ENCODE measurements at places on chromosomes 13 and 19. TPM values are rescaled to one million over a fixed set of nuclear protein-coding genes. Genes with fewer than 3 reads are reported as not detected.

GRCh38 chr13:44257796-44258195 lies 115.8 kb upstream of the SERP2 start:
- DNase-seq = no peak

- no peak for DNase-seq
Measured at GRCh38 chr13:99564386-99564785, 63.1 kb downstream of the TM9SF2 start.

GRCh38 chr13:51643882-51644281 lies 59.6 kb downstream of the WDFY2 start:
- DNase-seq = no peak

DNA sequence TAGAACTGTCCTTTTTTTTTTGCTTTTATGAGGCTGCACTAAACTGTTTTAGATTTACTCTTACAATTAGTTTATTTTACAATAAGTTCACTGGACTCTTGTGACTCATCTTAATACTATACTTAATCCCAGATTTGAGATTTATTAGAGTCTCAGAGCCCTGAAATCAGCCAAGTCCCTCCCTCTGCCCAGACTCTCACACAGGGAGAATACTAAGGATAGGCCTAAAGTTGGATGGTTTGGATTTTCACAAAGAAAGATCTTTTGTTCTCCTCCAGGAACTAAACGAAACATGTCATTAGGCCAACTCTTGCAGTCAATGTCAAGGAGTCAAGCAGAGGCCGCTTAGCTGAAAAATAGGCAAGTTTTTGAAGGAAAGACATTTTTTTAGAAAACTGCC lies 42.7 kb upstream of the MIR17HG start:
- DNase-seq = no peak

DNA sequence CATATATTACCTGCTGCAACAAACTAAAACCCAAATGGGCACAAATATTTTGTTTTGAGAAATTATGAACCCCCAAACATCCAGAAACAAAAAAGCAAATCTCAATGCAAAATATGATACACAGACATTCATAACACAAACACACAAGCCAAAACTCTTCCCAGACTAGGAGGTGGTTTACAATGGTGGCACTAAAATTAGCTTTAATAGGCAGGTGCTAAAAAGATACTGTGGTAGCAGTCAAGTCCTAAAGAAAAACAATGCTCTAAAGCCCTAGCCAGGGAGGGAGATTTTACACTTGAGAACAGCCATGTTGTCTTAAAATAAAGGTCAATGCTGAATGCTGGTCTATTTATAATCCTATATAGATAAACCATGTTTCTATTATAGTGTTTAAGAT lies 65.0 kb downstream of the DOCK9 start:
- DNase-seq = no peak

- DNase-seq = no peak
Measured at GRCh38 chr19:29568036-29569025, 37.8 kb upstream of the POP4 start.

GRCh38 chr13:57073983-57074382 lies 66.7 kb upstream of the PRR20A start:
- DNase-seq = no peak

The IGSF23 gene
- total RNA-seq = 0.43 TPM

The ZNF418 gene
- 4.1 TPM for total RNA-seq
